ENCODE measurements at places on chromosomes 5 and 9. TPM values are rescaled to one million over a fixed set of nuclear protein-coding genes. Genes with fewer than 3 reads are reported as not detected.

DNA sequence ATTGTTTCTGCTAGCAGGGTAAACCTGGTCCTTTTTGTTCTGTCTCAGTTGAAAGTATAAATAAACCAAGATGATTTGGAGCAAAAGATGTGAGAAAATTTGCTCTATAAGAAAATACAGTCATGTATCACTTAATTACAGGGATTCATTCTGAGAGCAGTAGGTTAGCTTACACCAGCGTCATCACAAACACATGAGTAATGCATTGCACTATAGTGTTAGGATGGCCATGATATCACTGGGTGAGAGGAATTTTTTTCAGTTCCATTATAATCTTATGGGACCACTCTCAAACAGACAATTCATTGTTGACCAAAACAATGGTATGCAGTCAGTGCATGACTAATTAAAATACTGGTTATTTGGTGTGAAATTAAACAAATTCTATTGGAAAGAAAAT is 430.9 kb downstream of the CHSY3 start:
- DNase-seq, result no peak

Gene GNA14
- total RNA-seq, result not detected

Gene ABO
- not detected for total RNA-seq

Gene EGR1
- 8.9 TPM for total RNA-seq

Gene INSL4
- not detected for total RNA-seq

- DNase-seq, result no peak
Measured at GRCh38 chr5:72380492-72381274, 60.5 kb downstream of the PTCD2 start.

Gene MIER3
- total RNA-seq, result 22.5 TPM

Gene OCLN
- 2.2 TPM for total RNA-seq

Gene TRPM3
- total RNA-seq, result not detected

Gene CBY3
- not detected for total RNA-seq
